ENCODE measurements at places on chromosomes 16 and 17.

- no peak for DNase-seq
Measured at GRCh38 chr17:19833914-19834313, 33.8 kb downstream of the ULK2 start.

GRCh38 chr17:33459078-33459940 lies 166.2 kb upstream of the ASIC2 start:
- no peak for DNase-seq

GRCh38 chr16:57131351-57131970 lies 39.1 kb downstream of the CPNE2 start:
- no peak for DNase-seq

- peak; percentile 8 for DNase-seq
Measured at GRCh38 chr16:88382491-88383400, at the start of gene ZNF469. ZNF469 (plus strand) TSS chr16:88382959; CDS start chr16:88427471, 44,512 bp downstream.

DNA sequence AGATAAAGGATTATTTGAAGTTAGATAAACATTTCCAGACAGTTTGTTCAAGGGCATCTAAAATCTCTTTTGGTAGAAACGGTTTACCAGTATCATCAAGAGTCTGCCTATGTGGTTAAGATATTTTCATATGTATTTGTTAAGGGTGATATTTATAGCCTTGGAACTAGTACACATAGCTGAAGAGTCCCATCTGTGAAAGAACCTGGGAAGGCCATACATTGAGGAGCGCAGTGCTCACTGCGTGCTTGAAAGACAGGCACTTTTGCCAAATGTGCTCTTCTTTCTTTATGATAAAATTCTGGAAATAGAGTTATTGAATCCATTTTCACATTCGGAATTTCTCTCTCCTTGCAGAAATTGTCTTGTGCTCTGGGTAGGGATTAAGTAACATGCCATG lies 7.7 kb downstream of the IGSF6 start:
- DNase-seq: no peak

DNA sequence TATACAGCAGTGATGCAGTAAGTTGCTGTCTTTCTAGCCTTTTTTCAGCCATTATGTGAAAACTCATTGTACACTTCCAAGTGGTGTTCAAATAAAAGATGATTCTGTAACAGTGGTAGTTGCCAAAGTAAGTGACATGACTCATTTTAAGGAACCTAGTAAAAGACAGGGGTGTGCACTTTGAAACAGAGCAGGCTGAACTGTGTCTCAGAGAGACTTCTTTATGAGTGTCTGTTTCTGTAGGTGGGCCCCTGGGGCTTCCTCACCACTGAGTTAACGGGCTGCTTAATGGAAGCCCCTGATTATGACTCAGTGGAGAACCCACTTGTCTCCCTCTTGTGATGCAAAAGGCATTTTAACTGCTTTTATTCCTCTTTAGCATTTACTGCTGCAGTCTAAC lies 147.3 kb downstream of the PCTP start:
- DNase-seq: no peak

DNA sequence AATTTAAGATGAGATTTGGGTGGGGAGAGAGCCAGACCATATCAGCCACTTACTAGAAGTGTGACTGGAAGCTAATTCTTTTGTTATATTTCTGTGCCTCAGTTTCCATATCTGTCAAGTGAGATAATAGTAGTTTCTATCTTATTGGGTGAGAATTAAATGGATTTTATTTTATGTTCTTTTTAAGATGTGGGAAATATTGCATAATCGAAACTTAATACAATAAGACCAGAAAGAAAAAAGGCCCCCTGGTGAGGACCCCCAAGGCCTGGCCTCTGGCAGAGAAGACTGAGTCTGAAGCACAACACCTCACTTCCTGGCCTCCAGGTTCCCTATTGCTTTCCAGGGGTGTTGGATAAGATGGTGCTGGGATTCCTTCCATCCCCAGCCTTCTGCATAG lies 13.7 kb downstream of the PLCG2 start:
- no peak for DNase-seq

DNA sequence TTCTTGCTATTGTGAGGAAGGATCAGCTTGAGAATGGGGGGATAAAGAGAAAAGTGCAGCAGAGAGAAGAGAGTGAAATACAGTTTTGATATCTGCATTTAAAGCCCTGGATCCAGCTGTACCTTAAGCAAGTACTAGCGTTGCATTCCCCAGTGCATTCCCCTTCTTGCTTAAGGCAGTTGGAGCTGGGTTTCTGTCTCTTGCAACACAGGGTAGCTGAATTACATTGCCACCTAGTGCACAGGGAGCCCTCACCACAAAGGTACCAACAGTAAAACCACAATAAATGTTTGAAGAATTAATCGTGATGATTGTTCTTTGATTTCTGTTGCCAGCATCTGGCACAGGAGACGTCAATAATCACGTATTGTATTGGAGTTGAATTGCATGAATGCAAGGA lies 588.7 kb downstream of the RBFOX1 start:
- DNase-seq: no peak

DNA sequence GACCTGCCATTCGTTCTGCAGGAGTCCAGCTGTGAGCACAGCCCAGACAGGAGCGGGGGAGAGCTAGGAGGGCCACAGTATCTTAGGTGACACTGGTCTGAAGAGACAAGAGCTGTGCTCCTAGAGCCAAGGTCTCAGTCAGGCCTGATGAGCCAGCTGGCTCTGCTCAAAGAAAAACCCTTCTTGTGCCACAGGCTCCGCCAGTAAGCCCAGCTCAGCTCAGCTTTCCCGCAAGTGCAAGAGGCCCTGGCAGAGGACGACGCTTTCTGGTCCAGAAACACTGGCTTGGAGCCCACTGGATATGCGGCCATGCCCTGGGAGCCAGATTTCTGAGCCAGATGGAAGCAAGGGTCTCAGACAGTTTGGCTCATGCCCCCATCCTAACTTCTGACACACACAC lies 23.9 kb downstream of the PEMT start:
- DNase-seq: no peak

GRCh38 chr17:4635823-4636375 lies 5.6 kb downstream of the ALOX15 start:
- no peak for DNase-seq

GRCh38 chr16:67394155-67395104 lies 1.1 kb upstream of the TPPP3 start:
- DNase-seq: no peak

GRCh38 chr16:87365021-87365713 lies 18.4 kb downstream of the FBXO31 start:
- no peak for DNase-seq

- no peak for DNase-seq
Measured at GRCh38 chr16:75351183-75351582, 82.1 kb downstream of the CFDP1 start.

GRCh38 chr17:10144456-10144855 lies 54.0 kb downstream of the GAS7 start:
- DNase-seq: no peak

DNA sequence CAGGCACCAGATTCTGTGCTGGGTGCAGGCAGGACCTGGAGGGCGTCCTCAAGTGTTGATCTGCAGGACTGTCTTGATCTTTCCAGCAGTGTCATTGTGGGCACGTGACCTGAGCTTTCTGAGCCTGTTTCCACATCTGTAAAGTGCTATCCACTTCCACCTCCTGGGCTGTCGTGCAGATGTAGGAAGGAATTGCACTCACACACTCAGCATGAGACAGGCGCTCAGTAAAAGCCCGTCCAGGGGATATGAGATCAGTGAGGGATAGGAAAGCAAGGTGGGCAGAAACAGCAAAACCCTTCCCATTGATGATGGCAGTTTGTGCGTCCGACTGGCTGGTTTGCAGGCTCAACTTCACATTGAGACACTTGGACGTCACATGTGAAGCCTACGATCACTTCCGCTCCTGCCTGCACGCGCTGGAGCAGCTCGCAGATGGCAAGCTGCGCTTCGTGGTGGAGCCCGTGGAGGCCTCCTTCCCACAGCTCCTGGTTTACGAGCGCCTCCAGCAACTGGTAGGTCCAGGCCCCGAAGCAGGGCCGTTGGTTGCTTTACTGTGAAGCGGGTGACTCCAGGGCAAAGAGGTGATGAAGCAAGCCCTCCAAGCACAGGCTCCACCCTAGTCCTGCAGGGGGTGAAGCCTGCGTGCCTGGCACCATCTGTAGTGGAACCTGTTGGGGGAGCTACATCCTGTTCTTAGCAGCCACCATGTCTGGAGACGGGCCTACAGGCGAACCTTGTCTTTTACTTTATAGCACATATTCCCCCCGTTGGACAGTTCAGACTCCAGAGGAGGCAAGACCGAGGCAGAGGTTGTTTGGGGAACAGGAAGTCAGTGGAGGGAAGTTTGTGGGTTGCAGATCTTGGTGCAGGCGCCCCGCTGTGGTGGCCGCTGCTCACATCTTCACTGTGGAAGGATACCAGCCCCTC lies 23.0 kb downstream of the METTL22 start:
- no peak for DNase-seq

- DNase-seq: no peak
Measured at GRCh38 chr16:84362471-84362941, 5.8 kb upstream of the ATP2C2 start.

DNA sequence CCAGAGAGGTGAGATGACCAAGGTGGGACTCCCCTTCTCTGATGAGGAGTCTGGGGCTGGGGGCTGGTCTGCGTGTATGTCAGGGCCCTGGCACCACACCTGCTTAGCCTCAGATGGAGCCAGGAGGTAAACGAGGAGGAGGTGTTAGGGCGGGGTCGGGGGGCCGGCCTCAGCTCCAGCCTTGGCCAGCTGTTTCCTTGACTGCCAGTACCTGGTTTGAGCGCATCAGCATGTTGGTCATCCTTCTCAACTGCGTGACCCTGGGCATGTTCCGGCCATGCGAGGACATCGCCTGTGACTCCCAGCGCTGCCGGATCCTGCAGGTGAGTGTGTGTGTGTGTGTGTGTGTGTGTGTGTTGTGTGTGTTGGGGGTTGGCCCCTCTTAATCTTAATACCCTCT lies 8.1 kb downstream of the CACNA1G start:
- DNase-seq: no peak
